ENCODE measurements at places on chromosomes 6 and 20. TPM values are rescaled to one million over a fixed set of nuclear protein-coding genes. Genes with fewer than 3 reads are reported as not detected.

DNA sequence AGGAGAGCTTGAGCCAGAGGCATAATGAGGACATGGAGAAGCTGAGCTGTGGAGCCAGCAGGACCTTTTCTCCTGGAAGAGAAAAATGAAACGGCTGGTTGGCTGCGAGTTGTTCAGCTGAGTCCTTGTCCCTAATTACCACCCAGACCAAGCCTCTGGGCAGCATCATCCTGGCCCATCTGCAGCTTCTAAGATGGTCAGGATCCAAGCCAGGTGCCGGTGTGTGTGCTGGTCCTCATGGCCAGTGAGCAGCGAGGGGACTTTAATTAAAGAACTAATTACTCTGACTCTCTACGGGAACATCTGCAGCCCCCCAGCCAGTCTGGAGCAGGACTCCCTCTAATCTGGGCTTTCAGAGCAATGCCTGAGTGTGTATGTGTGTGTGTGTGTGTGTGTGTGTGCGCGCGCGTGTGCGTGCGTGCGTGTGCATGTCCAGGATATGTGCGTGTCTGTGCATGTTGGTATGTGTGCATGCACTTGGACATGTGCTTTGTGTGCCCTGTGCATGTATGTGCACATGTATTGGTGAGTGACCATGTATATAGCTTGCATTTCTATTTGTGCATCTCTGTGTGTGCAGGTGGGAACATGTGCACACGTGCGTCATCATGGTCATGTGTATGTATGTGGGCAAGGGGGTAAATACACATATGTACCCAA is 173.9 kb downstream of the DHX35 start:
- DNase-seq, result no peak

- DNase-seq, result no peak
These were observed 101.9 kb downstream of the FIG4 start for GRCh38 chr6:109793021-109793420.

DNA sequence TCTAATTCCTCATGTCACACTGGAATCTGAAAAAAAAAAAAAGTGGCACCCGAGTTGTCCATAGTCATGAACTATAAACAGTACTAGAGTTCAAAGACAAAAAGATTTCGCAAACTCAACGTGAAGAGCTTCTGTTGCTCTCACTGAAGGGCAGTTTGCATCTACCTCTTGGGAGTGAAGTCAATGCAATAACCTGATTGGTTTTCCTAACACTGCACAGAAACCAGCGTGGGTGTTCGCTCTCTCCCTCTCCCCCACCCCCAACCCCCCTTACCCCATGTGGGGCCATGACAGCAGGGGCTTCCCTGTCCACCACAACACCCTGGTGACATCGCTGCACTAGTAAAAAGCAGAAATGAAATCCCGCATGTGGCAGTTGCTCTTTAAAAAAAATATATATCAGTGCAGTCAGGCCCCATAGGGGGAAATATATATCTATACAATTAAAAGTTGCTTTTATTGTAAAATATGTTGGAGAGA is 66.9 kb downstream of the GMPR start:
- no peak for DNase-seq

- DNase-seq, result no peak
These were observed 35.5 kb downstream of the PYGB start for GRCh38 chr20:25283221-25283951.

GRCh38 chr20:33158637-33159385 is 9.1 kb upstream of the BPIFA2 start:
- DNase-seq, result no peak

The AGER gene
- 11.5 TPM for total RNA-seq

The LHFPL5 gene
- total RNA-seq, result not detected
